GM23248 (cell line): ENCODE measurements at places on chromosomes 16 and 17. TPM values are rescaled to one million over a fixed set of nuclear protein-coding genes. Genes with fewer than 3 reads are reported as not detected.
A peak's percentile ranks its signal among the peaks of the same experiment; 100 is the strongest.

The CORO7 gene
- 13.2 and 27.7 TPM in 2 replicates for total RNA-seq

The USP32 gene
- total RNA-seq: 30.1 and 33.9 TPM in 2 replicates

The ZPBP2 gene
- not detected in 2 replicates for total RNA-seq

The AARS1 gene
- total RNA-seq: 160 and 179 TPM in 2 replicates

The WNT3 gene
- 1.5 and 3.0 TPM in 2 replicates for total RNA-seq

The OR3A3 gene
- not detected in 2 replicates for total RNA-seq

The SEZ6L2 gene
- 30.7 and 34.7 TPM in 2 replicates for total RNA-seq

The PERCC1 gene
- total RNA-seq: not detected in 2 replicates

The TBC1D16 gene
- 22.4 and 26.9 TPM in 2 replicates for total RNA-seq

The TXNL4B gene
- 6.6 and 10.1 TPM in 2 replicates for total RNA-seq

The CRYBA1 gene
- total RNA-seq: not detected in 2 replicates

The TOP2A gene
- total RNA-seq: 71.4 and 75.8 TPM in 2 replicates

The ACSM5 gene
- not detected in 2 replicates for total RNA-seq

The NPW gene
- not detected in 2 replicates for total RNA-seq

The CLUH gene
- total RNA-seq: 26.1 and 32.7 TPM in 2 replicates

The OSGIN1 gene
- total RNA-seq: 0.63 and 1.1 TPM in 2 replicates

DNA sequence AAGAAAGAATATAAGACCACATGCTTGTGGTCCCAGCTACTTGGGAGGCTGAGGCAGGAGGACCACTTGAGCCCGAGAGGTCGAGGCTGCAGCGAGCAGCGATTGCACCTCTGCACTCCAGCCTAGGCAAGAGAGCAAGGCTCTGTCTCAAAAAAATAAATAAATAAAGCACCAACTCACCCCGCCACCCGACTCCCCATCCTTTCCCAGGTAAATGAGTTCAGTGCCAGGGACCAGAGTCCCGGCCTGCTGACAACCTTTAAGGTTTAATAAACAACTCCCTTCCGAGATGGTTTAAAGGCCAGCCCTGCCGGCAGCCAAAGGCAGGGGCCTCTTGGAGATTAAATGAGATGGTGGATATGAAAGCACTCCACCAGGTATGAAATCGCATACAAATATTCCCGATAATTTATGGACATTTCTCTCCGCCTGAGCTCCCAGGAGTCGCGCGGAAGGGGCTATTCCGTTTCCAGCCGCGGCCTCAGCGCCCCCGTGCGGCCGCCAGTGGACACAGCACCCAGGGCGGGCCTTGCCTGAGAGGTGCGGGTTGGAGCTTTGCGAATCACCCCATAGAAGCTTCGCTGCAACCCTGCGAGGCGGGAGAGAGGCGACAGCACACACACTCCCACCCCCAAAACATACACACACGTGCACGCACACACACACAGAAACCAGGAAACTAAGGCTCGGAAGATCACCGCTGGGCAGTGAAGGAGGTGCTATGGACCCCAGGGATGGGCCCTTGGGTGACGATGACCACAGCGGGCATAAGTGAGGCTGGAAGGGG lies 4.0 kb upstream of the RPL38 start:
- DNase-seq: peak; percentile 74

- no peak for DNase-seq
These were observed 3.8 kb upstream of the RASL10B start for GRCh38 chr17:35727635-35728034.

- no peak for DNase-seq
These were observed 23.1 kb upstream of the TMEM94 start for GRCh38 chr17:75433218-75433783.

- peak; percentile 60 for DNase-seq
These were observed 1.8 kb downstream of the LCAT start for GRCh38 chr16:67942200-67942509.

GRCh38 chr16:12120217-12120981 lies 143.9 kb downstream of the SNX29 start:
- no peak for DNase-seq

GRCh38 chr17:47660064-47660492 lies 10.4 kb downstream of the KPNB1 start:
- peak; percentile 14 for DNase-seq

- DNase-seq: peak; percentile 70
These were observed 12.0 kb upstream of the TNRC6A start for GRCh38 chr16:24717411-24717810.

- DNase-seq: no peak
These were observed 47.6 kb upstream of the CDC42EP4 start for GRCh38 chr17:73359352-73359751.

- no peak for DNase-seq
These were observed 596.6 kb upstream of the CDH5 start for GRCh38 chr16:65769776-65770438.

GRCh38 chr17:69884846-69885245 lies 190.2 kb upstream of the KCNJ16 start:
- no peak for DNase-seq

DNA sequence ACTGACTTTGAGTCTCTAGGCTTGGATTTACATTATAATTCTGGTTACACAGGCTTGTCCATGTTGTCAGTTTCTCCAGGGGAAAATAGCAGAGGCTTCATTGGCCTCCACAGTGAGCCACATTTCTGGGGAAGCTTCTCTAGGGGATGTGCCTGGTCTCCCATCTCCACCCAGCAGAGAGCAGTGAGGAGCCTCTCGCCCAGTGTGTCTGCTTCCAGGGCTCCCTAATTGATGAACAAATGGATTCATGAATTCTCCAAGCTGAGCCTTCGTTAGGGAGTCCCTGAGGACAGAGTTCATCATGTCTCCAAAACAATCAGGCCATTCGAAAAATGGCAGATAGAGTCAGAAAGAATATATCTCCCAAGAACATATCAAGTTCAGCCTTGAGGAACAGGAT lies 162.4 kb upstream of the TOX3 start:
- no peak for DNase-seq

- peak; percentile 73 for DNase-seq
These were observed 14.7 kb downstream of the RARA start for GRCh38 chr17:40323391-40324381.

DNA sequence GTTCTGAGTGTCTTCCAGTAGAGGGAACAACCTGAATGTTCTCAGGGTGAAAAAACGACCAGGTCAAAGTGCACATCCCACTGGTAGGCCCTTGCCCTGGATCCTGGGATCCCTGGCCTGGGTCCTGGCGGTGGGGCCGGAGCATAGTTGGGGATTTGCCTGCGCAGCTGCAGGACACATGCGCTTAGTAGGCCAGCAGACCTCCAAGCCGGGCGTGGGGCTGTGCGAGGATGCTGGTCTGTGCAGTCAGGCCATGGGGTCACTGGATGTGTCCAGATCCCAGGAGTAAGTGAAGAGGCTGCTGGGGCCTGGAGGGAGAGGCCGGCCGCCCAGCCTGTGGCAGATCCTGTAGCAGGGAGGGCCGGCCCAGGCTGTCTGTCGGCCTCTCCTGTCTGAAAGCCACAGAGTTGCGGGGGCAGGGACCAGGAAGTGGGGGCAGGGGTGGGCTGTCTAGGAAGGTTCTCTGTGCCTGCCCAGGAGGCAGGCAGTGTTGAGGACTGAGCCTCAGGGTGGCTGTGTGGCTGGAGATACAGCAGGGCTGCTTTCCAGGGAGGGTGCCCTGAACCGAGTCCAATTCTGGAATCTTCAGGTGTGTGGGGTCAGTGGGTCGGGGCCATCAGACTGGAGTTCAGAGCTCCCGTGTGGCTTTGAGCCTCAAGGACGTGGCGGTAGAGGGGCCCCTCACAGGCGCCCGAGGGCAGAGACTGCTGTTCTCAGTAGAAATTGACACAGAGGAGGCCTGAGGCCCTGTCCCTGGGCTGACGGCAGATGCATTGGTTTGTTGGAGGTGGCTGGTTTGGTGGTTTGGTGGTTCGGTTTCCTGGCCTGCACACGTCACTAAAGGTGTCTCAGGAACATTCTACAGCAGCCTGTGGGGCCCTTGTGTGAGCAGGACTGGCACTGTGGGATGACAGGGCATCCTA lies 17.2 kb upstream of the NUDT16L1 start:
- DNase-seq: no peak

- peak; percentile 93 for DNase-seq
These were observed 3.1 kb upstream of the TPPP3 start for GRCh38 chr16:67396159-67397035.

DNA sequence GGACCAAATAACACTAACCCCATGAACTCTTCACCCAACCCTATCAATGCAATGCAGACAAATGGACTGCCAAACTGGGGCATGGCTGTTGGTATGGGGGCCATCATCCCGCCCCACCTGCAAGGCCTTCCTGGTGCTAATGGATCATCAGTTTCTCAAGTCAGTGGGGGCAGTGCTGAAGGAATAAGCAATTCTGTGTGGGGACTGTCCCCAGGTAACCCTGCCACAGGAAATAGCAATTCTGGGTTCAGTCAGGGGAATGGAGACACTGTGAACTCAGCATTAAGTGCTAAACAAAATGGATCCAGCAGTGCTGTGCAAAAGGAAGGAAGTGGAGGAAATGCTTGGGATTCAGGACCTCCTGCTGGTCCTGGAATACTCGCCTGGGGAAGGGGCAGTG lies 78.9 kb downstream of the TMC6 start:
- DNase-seq: no peak

DNA sequence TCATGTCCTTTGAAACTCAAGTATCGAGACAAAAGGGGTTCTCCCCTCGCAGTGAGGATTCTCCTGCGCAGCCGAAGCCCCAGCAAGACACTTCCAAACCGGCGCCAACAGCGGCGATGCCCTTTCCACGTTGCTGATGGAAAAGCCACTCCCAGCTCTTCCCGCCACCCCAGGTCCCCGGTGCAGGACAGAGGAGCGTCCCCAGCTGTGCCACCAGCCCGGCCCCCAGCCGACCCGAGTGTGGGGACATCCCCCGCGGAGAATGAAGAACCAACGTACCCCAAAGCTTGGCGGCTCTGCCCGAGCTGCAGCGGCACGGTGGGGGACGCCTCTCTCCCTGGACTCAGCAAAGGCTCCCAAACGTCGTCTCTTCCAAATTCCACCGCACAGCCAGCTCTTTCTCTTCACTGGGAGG lies 573 bp downstream of the CHST6 start:
- DNase-seq: peak; percentile 32

DNA sequence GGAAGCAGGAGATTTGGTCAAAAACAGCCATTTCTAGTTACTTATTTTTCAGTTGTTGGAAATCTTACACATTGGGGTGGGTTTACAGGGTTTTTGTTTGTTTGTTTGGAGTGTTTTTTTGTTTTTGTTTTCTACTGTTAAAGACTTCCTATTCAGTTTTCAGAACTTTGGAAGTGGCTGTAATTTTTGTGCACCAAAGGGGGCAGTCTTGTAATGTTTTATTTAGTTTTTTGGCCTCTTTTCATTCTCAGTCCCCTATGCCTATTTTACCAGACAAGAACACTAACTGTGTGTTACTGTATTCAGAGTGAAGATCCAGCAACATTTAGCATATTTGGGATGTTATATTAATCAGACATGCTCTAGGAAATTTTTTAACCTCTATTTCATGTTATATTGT lies 20.6 kb downstream of the TPPP3 start:
- DNase-seq: peak; percentile 46

DNA sequence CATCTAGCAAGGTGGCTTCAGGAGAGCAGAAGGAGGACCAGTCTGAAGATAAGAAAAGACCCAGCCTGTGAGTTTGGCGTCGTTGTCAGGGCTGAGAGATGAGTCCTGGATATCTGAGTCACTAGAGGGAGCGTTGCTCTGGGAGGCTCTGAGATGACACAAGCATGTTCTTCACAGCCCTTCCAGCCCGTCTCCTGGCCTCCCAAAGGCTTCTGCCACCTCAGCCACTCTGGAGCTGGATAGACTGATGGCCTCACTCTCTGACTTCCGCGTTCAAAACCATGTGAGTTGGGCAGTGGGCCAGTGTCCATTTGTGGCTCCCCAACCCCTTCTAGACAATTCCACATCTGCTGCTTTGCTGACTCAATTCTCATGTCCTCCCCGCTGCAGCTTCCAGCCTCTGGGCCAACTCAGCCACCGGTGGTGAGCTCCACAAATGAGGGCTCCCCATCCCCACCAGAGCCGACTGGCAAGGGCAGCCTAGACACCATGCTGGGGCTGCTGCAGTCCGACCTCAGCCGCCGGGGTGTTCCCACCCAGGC lies 2.3 kb downstream of the TGFB1I1 start:
- DNase-seq: peak; percentile 83

GRCh38 chr17:77535892-77536291 lies 395.1 kb downstream of the SEC14L1 start:
- peak; percentile 27 for DNase-seq

DNA sequence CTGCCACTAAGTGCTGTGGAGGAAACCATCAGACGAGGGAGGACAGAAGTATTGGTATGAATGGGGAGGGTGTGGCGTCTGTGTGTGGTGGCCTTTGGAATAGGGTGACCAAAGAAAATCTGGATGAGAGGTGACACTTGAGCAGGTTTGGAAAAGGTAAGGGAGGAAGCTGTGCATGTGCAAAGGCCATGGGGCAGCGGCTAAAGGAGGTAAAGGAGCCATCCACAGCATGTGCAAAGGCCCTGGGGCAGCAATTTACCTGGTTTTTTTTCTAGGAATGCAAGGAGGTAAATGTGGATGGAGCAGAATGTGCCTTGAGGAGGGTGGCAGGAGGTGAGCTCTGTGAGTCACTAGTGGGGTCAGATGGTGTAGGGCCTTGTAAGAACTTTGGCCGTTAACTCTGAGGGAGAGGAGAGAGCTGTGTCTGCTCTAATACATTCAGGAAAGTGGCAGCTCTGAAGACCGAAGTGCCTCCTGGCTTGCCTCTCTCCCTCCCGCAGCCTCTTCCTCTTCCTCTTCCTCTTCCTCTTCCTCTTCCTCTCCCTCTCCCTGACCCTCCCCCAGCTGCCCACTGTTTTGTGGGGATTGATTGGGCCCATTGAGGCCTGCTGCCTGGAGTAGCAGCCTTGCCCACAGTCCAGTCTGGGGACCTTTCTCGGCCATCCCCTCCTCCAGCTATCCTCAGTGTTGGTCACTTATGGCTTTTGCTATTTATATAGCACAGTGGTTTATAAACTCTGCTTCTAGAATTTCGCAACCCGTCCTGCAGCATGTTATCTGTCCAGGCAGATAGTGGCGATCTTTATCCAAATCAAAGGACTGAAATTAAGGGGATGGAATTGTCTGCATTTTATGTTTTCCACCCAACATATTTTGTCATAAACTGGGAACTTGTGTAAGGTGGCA lies 38.7 kb downstream of the CMIP start:
- peak; percentile 22 for DNase-seq

- DNase-seq: no peak
These were observed 543 bp downstream of the TXNDC11 start for GRCh38 chr16:11742093-11742535.

DNA sequence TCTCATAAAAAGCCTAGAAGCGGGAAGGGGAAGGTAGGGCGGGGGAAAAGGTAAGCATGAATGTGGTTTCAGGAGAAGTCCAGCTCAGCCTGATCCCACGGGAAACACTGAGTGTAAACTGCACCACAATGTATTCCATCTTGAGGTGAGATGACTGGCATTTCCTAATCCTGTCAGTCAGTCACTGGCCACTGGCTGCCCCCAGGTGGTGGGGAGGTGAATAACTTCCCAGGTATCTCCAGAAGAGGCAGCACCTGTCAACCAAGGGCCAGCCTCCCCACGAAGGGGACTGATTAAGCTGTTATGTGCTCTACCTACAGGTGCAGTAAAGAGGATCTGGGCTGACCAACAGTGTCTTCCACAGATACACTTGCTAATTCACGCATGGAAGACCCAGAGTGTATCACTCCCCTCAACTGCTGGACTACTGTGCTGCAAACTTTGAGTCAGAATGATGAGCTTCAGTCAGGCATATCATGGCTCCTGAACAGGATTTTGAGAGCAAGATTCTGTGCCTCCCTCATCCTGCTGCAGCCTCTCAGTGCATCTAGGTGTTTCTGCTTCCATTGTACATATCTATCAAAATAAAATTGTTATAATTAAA lies 108.5 kb upstream of the CCL2 start:
- DNase-seq: no peak

GRCh38 chr16:83581082-83581481 lies 226.7 kb upstream of the HSBP1 start:
- peak; percentile 8 for DNase-seq
